ENCODE measurements at places on chromosomes 3 and 15.

- no peak for DNase-seq
Observed at GRCh38 chr3:18258492-18258891, 166.6 kb downstream of the SATB1 start.

- no peak for DNase-seq
Observed at GRCh38 chr3:137134431-137134830, 176.6 kb downstream of the IL20RB start.

GRCh38 chr3:47342151-47342550, 38.7 kb upstream of the PTPN23 start:
- DNase-seq, result no peak

DNA sequence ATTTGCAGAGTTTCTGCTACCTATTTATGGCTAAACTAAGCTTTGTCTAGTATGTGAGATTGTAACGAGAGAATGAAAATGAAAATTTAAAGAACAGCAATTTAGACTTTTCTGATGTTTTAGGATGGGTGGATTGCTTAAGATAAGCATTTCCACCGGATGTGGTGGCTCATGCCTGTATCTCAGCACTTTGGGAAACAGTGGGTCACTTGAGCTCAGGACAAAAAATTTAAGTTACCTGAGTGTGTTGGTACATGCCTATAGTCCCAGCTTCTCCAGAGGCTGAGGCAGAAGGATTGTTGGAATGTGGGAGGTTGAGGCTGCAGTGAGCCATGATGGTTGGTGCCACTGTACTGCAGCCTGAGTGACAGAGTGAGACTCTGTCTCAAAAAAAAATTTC, 3.3 kb downstream of the PPP4R2 start:
- DNase-seq, result no peak

All from PC-3 (cell line).